ENCODE measurements at places on chromosomes 16 and 17.

DNA sequence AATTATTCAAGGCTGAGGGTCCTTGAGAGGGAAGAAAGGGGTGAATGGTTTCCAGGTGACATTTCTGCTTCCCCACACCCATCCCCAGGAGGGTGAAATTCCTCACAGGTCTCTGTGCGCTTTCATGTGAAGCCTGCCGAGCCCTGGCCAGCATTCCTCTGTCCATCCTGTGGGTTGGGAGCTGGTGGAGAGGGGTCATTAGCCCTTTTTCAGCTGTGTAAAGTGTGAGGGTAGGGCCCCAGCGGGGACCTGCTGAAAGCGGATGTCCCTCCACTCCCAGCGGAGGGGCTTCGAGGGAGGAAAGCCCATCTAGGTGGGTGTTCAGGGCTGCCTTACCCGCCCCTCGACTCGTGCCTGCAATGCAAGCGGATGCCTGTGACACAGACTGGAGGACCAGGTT lies 53.3 kb upstream of the DLX4 start:
- DNase-seq = no peak

- no peak for DNase-seq
These were observed 12.9 kb downstream of the TRPV2 start for GRCh38 chr17:16428098-16428882.

DNA sequence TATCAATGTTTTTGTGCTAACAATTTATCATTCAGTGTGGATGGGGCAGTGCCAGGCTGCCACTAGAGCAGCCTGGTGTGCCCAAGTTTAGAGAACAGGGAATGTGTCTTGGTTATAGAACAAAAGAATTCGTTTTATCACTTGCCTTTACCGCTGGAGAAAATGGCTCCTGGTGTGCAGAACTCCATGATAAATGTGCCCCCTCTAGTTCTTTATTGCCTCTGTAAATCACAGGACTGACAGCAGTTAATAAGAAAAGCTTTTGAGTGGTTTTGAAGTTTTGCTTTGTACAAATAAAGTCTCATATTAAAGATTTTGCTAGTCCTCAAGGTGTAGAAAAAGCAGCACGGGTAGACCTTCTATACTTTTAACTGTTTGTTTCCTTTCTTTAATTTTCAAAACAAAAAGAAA lies 28.2 kb upstream of the PSMD7 start:
- DNase-seq = no peak

GRCh38 chr17:79799538-79800324 lies 2.9 kb upstream of the CBX8 start:
- DNase-seq = no peak

GRCh38 chr17:49746791-49747490 lies 17.0 kb downstream of the FAM117A start:
- no peak for DNase-seq

GRCh38 chr17:59914274-59914854 lies 21.4 kb downstream of the RPS6KB1 start:
- DNase-seq = no peak

DNA sequence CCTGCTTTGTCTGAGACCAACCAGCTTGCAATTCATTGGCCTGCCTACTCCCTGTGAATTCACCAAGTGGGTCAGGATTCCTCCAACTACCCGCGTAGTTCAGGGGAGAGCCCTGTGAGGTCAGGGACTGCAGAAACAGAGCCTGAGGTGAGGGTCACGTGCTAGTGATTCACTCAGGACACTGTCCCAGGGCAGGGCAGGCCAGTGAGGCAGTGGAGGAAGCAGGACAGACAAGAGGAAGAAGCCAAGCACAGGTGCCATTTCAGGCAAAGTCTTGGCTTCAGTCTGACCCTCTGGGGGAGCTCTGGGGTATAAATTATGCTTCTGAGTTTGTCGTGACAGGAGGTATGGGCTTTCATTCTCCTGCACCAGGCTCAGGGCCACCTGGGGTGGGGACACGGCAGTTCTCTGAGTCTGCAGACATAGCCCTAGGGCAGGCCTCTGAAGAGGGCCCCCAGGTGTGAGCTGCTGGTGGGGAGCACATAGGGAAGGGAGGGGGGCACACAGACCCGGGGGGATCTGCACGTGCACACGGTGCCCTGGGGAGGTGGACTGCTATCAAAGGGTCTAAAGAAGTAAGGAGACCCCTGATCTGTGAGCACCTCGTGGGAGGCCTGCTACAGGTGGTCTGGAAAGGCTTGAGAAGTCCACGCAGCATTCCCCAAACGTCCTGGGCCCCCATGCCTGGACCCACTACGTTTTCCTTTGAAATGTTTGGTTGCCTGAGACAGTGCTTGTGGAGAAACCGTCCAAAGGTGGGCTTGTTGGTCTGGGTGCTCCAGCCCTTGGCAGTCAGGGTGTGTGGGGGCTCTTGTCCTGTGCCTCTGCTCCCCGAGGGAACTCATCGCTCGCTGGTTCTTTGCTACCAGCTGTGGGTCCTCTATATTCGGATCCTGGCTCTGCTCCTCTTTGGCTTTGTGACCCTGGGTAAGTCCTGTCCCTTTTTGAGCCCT lies 46.4 kb downstream of the NKD1 start:
- no peak for DNase-seq

- DNase-seq = no peak
These were observed 6.0 kb downstream of the SLFN14 start for GRCh38 chr17:35554668-35555067.

GRCh38 chr16:25176136-25176535 lies 40.6 kb upstream of the AQP8 start:
- DNase-seq = no peak

GRCh38 chr16:54289945-54290832 lies 3.6 kb upstream of the IRX3 start:
- no peak for DNase-seq

DNA sequence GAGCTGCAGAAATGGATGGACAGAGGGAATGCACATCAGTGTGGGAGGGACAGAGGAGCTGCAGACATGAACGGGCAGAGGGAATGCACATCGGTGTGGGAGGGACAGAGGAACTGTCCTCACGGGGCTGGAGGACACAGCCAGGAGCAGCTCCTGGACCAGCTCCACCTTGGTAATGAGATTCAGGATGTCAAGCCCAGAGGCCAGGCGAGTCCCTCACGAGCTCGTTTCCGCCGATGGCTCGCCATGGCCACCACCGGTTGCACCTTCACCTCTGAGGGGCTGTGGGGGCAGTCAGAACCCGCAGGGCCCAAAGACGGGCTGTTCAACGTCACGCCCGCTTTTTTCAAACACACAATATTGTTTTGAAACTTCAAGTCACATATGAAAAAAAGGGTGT lies 56.2 kb downstream of the RPH3AL start:
- no peak for DNase-seq

DNA sequence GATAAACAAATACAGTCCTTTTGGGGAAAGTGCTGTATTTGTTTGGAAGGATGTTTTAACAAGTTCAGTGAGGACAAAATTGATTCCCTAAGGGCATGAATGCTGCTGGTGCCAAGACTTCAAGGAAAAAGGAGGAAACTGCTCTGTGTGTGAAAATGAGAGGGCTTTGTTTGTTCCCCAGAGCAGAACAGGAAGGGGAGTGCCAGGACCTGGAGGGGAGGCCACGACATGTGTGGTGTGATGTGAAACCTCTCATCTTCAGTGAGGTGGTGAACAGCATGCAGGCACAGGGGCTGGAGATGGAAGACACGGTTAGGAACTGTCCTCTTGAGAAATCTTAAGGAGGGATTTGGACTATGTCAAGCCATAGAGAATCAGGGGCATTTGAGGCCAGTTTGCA lies 46.6 kb upstream of the GRIN2A start:
- no peak for DNase-seq

DNA sequence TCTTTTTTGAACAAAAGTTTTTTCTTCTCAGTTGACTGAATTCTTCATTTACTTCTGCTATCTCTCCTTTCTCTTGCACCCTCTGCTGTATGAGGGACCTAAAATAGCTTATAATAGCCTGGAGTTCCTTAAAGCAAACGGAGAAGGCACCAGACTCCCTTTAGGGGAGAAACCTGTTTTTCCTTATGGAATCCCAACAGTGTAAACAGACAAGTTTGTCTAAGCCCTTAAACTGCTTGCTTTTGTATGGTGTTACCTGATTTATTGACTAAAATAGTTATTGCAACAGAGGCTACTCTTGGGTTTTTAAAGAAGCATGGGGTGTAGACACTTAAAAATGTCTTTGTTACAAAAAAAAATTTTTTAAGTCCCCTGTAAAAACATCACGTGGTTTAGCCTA lies 12.9 kb upstream of the TRIM25 start:
- no peak for DNase-seq

GRCh38 chr17:76004750-76005262 lies 4.2 kb downstream of the CDK3 start:
- no peak for DNase-seq

DNA sequence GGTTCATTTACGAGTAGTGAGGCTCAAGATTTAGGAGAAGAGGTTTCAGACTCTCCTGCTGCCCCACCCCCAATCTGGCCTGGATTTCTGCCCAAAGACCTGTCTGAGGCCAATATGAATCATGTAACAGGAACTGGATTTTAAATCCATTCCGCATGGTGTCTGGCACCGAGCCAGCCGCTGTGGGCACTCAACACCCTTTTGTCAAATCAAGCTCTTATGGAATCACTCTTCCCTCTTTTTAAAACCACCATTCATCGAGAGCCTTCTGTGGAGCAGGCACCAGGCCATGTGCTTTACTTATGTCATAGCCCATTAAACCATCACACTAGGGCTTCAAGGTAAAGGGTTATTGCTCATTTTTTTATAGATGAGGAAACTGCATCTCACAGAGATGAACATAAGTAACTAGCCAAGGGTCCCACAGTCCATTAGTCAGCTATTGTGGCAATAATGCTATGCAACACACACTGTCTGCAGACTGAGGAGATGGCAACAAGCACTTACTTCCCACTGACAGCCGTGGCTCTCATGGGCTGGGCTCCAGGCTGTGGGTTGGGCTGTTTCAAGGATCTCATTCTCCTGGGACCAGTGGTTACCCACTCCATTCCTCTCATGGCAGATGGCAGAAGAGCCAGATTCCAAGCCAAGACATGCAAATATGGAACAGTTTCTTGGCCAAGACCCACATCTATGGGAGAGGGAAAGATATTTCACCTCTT lies 93.6 kb downstream of the WSCD1 start:
- DNase-seq = no peak

- DNase-seq = no peak
These were observed 1.2 kb downstream of the TBX2 start for GRCh38 chr17:61400717-61401388.

GRCh38 chr17:49741009-49741691 lies 22.8 kb downstream of the FAM117A start:
- DNase-seq = no peak

Measured in suprapubic skin (tissue), 4 donors.